RKO (cell line): ENCODE measurements at places on chromosomes 1 and 21.

GRCh38 chr1:228270032-228270431 lies 62.2 kb downstream of the OBSCN start:
- peak; percentile 40 for DNase-seq

DNA sequence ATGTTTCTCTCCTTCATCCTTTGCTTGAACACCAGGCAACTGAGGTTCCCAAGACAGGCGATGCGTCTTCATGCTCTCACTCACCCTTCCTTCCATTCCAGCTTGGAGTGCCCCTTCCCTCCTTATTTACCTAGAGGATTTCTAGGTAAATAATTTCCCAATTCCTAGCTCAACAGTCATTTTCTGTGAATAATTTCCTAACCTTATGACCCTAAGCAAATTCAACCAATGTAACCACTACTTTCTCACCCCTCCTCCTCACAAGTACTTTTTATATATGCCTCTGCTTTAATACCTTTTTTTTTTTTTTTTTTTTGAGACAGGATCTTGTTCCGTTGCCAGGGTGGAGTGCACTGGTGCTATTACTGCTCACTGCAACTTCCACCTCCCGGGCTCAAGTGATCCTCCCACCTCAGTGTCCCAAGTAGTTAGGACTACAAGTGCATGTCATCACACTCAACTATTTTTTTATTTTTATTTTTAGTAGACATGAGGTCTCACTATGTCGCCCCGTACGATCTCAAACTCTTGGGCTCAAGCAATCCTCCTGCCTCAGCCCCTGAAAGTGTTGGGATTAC lies 86.7 kb downstream of the USP24 start:
- no peak for DNase-seq

GRCh38 chr1:56441601-56442000 lies 137.8 kb downstream of the PLPP3 start:
- DNase-seq, result no peak

GRCh38 chr21:44298301-44298700 lies 1.6 kb upstream of the PFKL start:
- DNase-seq, result no peak

GRCh38 chr1:224503161-224504118 lies 68.8 kb upstream of the WDR26 start:
- DNase-seq, result no peak

GRCh38 chr1:28172713-28173150 lies 3.8 kb downstream of the PTAFR start:
- DNase-seq, result no peak

GRCh38 chr1:160083968-160084770 lies 2.8 kb downstream of the KCNJ9 start:
- DNase-seq, result no peak

GRCh38 chr1:201880928-201881571 lies 7.6 kb upstream of the SHISA4 start:
- DNase-seq, result no peak

- no peak for DNase-seq
Measured at GRCh38 chr1:113551728-113552127, 161.4 kb downstream of the MAGI3 start.

GRCh38 chr1:169128562-169128961 lies 22.1 kb downstream of the ATP1B1 start:
- no peak for DNase-seq

DNA sequence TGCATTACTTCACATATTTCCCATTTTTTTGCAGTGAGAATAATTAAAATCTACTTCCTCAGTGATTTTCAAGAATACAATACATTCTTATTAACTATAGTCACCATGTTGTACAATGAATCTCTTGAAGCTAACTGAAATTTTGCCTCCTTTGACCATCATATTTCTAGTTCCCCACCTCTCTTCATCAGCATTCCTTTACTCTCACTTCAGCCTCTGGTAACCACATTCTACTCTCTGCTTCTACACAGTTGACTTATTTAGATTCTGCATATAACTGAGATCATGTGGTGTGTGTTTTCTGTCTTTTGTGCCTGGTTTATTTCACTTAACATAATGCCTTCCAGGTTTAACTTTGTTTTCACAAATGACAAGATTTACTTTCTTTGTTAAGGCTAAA lies 304.4 kb upstream of the LYPLAL1 start:
- no peak for DNase-seq

DNA sequence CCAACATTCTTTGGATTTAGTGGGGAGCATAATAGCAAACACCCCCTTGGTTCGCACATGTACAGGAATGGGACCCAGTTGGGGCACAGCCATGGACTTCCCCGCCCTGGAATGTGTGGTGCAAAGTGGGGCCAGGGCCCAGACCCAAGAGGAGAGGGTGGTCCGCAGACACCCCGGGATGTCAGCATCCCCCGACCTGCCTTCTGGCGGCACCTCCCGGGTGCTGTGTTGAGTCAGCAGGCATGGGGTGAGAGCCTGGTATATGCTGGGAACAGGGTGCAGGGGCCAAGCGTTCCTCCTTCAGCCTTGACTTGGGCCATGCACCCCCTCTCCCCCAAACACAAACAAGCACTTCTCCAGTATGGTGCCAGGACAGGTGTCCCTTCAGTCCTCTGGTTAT lies 21.8 kb downstream of the UQCRHL start:
- DNase-seq, result no peak

GRCh38 chr1:208093754-208094719 lies 150.1 kb downstream of the PLXNA2 start:
- peak; percentile 60 for DNase-seq

DNA sequence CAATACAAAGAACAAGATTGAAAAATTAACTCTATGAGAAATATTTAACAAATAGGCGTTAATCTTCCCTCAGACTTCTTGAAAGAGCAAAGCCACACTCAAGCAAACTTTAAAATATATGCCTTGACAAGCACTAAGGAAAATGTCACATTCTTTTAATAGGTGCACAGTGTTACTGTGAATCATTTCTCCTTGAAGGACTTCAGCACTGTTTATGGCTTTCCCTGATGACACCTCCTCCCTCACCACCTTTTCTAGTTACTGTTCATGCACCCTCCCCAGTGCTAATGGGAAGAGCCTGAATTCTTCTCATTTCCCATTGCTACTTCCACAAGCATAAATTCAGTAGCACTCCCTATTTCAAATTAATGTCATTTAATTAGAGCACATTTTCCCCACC lies 299.5 kb upstream of the RRP15 start:
- DNase-seq, result no peak

GRCh38 chr1:8661185-8662110 lies 156.0 kb downstream of the RERE start:
- DNase-seq, result peak; percentile 98

DNA sequence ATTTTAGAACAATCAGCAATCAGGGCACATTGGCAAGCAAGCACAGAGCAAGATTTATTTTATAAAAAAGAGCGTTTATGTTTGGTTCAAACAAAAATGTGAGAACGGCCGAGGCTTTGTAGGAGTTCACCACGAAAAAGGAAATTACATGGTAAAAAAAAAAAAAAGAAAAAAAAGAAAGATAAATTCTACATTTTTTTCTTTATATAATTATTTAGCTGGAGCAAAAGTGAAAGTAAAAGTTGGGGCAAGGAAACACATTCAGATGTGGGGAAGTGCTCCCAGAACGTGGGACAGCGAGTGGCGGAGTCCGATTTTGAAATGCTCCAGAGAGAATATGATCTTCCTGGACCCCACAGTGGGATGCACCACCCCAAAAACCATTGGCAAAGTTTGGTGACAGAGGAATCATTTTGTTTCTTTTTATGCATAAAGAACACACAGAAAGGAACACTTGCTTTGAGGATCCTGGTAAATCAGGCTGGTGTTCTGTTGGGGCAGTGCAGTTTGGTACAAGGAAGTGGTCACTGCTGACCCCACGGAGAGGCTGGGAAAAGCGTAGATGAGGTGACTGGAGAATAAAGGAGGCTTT lies 16.3 kb upstream of the ATP5PO start:
- DNase-seq, result no peak

DNA sequence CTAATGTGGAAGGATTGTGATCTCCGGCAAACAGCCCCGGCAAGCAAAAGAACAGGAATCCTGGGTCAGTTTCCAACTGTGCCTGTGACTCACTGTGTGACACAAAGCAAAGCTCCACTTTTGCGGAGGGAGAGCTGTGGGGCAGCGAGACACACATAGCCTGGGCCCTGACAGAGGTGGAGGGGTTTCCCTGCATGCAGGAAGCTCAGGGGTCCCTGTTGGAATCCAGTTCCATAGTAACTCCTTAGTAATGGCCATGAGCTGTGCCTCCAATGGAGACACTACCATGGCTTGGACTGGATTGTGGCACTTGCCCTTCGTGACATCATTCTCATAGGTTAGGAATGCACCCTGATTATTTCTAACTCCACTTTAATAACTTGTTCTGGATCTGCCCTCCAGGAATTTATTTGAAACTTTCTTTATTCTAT lies 47.0 kb upstream of the ATF3 start:
- DNase-seq, result peak; percentile 65

DNA sequence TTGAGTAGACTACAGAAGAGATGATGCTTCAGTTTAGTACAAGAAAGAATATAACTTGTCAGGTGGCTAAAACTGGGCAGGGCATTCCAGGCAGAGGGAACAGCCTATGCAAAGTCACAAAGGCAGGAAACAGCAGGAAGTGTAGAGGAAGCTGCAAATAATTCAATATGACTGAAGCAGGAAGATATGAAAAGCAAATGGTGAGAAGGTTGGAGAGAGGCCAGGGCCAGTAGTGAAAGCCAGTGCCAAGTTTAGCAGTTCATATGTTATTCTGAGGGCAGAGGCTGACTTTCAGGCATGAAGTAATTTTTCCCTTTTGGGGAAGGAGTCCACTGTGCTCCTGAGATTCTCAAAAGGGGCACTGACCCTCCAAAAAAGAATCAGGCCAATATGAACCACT lies 8.0 kb upstream of the YBX1 start:
- no peak for DNase-seq

- DNase-seq, result peak; percentile 97
Measured at GRCh38 chr1:27830621-27831440, at the start of gene PPP1R8. TSS of gene PPP1R8 (plus strand) at chr1:27830782. CDS start at chr1:27830836, 54 bp downstream.

GRCh38 chr1:38578271-38578951 lies 281.2 kb downstream of the RRAGC start:
- DNase-seq, result no peak

DNA sequence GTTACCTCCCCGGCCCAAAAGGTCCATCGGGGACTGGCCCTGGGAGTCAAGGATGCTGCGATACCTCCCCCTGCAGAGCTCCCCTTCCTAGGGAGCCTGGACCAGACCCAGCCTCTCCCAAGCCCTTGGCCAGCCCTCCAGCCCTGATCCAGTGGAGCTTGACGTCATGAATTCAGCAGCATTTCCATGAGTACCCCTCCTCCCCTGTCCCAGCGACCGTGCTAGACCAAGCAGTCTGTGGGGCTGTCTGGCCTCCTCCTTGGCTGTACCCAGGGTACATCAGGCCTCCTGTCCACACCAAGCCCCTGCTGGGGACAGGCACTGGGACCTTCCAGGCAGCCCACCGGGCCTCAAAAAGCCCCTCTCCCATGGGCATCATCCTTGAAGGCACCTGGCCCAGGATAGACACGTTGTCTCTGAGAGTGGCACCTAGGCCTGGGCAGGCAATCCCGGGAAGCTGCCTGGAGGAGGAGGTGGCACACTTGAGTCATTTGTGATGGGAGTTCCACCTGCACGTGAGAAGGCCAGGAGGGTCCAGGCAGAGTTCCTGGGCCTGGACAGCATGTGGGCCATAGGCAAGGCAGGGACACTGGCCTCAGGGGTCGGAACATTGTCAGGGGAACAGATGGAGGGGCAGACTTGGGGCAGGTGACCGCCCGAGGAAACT lies 46.4 kb downstream of the WNT9A start:
- DNase-seq, result no peak

GRCh38 chr1:246647113-246647512 lies 77.1 kb upstream of the SCCPDH start:
- DNase-seq, result no peak

DNA sequence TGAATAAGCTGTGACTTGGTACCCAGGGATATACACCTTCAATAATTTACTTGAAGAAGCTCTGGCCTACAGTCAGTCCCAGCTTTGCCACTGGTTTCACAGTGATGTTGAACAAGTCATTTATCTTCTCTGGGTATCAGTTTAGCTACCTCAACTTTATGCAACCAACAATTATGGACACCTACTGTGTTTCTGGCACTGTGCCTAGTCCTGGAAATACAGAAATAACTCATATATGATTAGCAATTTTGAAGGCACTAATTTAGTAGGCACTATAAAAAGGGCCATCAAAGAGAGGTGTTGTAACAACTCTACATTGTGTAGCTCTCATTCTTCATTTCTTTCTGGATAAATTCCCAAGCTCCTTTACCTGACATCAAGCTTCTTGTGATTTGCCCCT lies 88.6 kb upstream of the SPATA6 start:
- no peak for DNase-seq

DNA sequence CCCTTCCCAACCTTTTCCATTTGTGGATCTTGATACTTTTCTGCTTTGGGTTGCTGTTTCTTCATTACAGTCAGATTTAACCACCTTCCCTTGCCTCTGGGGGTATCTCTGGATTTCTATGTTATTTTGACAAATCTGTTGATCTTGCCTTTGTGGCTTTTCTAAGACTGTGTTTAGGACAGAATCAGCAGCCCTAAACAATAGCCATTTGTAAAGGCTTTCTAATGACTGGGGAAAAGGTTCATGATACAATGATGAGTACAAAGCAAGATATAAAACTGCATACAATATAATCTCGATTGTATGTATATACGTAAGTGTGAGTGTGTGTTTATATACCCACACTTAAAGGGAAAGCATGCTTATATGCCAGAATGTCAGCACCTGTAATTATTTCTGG lies 27.8 kb downstream of the FAM20B start:
- DNase-seq, result no peak

- no peak for DNase-seq
Measured at GRCh38 chr1:234696148-234696576, 86.2 kb upstream of the IRF2BP2 start.

DNA sequence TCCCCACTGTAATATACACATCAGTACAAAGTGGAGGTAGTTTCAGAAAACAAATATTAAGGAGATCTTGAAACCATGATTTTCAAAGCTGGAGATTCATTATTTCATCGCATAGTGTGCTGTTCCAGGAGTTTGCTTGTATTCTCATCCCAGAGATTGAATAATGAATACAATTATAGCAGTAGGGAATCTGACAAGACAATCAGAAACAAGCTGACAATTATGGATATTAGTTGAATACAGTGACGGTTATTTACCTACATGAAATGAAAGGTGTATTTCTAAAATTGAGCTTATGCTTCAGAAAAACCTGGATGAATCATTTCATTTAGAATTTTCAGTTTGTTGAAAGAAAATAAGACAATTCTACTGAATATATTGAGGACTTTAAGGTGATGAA lies 2119.0 kb downstream of the MRPL39 start:
- DNase-seq, result no peak

GRCh38 chr1:232452117-232452516 lies 177.8 kb downstream of the SIPA1L2 start:
- no peak for DNase-seq

- DNase-seq, result no peak
Measured at GRCh38 chr1:203711251-203712007, 53.6 kb upstream of the LAX1 start.
